ENCODE measurements at places on chromosomes 7 and 10.
A peak's percentile ranks its signal among the peaks of the same experiment; 100 is the strongest.

GRCh38 chr7:128068785-128069184, 37.5 kb upstream of the LRRC4 start:
- no peak for DNase-seq

DNA sequence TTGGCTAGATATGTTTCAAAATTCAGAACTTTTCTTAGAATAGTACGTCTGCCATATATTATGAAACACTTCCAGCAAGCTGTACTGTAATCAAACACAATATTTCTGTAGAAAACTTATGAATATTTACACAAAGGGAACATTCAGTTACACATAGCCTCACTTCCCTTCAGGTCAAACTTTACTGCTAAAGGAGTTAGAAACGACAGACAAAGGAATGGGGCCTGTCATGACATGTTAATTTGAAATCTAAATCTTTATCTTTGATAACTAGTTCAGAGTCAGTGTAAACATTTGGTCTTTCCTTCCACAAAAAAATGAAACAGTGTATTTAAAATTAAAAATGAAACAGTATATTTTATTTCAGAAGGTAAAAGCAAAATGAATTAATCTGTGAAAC, 1.0 kb upstream of the CROT start:
- no peak for DNase-seq

DNA sequence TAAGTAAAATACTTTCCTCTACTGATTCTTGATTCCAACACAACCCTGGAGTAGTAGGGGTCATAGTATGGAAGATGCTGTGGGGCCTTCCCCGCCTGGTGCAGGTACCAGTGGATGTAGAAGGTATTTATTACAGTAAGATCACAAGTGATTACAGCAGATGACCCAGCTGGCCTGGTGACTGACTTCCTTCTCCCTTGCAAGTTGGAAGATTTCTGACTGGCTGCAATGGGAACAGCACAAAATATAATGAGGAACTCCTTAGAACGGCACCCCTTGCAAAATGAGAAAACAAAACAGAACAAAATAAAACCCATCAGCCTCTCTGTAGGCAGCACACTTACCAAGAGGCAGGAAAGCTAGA, 61.7 kb upstream of the TARP start:
- no peak for DNase-seq

DNA sequence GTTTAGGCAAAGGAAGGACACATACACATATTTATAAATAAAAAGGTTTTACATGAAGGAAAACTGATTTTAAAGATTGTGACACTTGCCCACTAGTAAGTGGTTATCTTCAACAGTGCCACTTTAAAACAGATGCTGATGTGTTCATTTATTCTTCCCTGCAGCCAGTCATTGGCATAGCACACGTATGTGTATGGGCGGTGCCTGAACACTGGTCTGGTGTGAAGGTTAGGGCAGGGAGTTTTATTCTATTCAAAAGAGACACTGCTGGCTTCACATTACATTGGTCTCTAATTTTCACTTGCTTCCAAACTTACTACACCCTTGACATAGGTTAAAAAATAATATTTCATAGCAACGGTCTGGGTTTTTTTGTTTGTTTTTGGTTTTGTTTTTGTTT, 57.9 kb downstream of the NOD1 start:
- no peak for DNase-seq

DNA sequence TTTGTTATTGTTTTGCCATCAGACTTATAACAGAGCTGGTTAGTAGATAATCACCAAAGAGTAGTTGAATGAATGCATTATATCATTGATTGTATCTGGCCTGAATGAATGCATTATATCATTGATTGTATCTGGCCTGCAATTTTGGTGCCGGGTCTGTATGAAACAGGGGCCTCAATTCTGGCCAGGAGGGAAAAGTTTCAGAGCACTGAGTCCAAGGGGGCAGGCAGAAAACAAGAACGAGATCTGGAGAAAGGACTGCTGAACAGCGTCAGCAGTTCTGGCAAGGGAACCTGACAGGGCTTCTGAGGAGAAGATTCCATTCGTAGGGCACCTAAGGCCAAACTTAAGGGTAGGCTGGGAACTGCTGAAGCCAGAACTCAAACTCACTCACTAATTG, 128.0 kb downstream of the SEMA3C start:
- no peak for DNase-seq

- no peak for DNase-seq
These were observed 104.9 kb upstream of the YAE1 start for GRCh38 chr7:39461263-39461820.

GRCh38 chr10:22442468-22442867, 97.2 kb downstream of the SPAG6 start:
- DNase-seq: no peak

DNA sequence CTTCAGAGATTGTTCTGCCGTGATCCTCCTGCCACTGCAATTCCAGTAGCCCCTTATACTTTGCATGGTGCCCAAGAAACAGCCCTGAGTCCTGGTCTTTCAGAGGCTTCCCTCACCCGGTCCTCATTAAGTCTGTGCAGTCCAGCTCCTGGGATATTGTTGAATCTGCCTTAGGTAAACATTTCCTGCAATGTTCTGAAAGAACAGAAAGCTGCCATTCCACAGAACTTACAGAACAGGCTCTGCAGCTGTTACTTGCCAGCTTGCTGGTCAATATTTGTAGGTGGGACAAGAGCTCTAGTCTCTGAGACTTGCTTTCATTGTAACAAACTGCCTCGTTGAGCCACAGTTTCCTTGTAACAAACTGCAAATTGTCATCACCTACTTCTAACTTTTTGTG, 115.0 kb upstream of the KIF5B start:
- no peak for DNase-seq

- no peak for DNase-seq
These were observed 179.1 kb downstream of the KLF6 start for GRCh38 chr10:3605882-3606281.

GRCh38 chr10:130967161-130967560, 344.4 kb downstream of the TCERG1L start:
- DNase-seq: no peak

DNA sequence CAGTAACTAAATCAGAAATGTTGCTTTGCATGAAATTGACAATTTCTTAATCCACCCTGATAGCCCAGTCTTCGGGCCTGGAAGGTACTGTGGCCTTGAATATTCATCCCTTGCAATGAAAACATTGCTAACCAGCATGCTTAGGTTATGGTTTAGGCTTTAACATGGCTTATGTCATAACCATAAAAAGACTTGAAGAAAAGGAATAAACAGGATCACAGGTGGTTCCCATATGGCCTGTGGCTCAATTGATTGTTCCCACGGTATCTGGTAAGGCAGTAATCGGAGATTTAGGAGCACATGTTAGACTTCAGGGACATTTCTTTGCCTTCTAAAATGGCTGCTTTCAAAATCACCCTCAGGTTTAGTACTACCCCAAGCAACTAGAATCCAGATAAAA, 139.5 kb downstream of the ST7 start:
- no peak for DNase-seq

DNA sequence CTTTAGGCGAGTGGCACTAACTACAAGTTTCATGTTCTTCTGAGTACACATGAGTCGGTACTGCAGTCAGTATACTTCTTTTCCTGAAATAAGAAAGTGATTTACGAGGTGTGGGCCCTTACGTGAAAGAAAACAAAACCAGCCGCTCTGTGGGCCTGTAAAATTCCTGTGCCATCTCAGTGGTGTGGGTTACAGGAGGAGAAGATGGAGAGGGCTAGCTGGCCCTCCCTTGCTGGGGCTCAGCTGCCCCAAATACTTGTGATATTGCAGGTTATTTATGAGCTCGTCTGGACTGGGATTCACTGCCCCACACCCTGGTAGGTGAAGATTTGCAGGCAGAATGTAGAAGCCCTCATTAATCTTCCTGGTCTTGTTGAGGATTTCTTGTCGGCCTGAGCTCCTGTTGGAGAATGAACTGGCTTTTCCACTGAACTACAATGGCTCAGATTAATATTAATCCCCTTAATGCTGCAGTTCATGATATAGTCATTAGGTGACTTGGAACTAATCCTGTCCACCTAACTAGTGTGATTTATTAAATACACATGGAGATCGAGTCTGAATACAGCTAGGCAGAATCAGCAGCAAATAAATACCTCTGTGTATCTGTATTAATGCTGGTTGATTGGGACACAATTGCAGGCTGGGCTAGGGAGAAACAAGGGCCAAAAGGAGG, 68.0 kb downstream of the GBF1 start:
- peak; percentile 53 for DNase-seq

- no peak for DNase-seq
These were observed 132.8 kb downstream of the PTPN20 start for GRCh38 chr10:47043928-47044538.

- DNase-seq: no peak
These were observed 67.5 kb upstream of the ZMIZ1 start for GRCh38 chr10:79001082-79001885.

DNA sequence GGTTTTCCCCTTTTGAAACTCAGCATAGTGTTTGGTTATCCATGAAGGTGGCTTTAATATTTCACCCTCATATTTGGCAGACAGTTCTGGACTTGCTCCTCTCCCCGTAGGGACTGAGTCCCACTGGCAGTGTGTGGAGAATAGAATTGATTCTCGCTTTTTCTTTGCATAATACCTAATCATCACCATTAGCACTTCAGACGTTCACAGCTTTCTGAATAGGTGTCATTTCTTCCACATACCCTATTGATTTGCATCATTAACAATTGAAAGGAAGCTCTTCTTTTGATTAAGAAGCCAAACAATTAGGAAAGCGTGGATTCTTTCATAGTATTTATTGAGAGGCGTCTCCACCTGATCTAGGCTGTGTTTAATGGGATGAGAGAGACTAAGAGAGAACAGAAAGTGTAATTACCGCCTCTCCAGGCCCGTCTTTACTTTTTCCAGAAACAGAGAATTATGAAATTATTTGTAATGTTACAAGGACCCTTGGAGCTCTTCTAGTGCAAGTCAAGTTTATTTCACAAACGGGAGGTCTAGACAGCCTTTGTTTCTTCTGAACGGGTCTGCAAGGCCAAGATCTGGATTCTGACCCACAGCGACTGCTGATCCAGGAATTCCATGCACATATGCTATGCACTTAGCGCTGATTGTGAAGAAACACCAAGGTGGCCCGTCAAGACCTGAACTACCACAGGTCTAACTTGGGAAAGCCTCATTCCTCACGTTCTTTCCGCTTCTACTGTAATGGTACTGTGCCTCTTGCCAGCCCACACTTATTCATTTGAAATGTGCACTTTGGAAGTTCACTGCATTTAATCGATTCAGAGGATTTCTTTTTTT, 249.9 kb upstream of the C7orf33 start:
- no peak for DNase-seq

DNA sequence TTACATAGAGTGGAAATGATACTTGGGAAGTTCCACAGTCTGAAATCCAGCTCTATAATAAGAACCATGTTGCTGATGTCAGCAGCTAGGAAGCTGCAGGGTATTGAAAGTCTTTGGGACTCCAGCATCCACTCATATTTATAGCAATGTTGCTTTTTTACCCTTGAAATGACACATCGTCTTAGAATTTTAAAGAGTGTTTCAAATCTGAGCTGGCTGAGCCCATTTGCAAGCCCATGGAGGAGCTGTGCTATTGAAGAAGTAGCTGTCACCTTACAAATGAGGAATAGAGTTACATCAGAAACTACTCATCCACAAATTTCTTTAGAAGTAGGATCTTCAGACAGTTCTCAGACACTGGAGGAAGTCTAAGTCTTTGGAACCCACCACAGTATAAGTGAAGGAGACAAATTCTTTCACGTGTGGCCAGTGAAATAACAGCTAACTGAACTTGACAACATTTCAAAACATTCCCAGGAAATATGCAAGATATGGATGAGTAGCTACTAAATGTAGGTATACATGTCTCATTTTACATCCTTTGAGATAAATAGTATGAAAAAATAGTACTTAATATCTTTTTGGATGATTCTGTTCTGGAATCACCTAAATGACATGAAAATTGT, 203.6 kb downstream of the ZNF365 start:
- DNase-seq: no peak

GRCh38 chr7:42198974-42199668, 37.9 kb downstream of the GLI3 start:
- no peak for DNase-seq

- DNase-seq: no peak
These were observed 179.6 kb downstream of the SND1 start for GRCh38 chr7:127831318-127832219.

GRCh38 chr10:93993414-93993781, 333 bp upstream of the PLCE1 start:
- DNase-seq: no peak

- no peak for DNase-seq
These were observed 171.4 kb upstream of the NUPR2 start for GRCh38 chr7:56287429-56288138.

- no peak for DNase-seq
These were observed 119.3 kb upstream of the PRKCQ start for GRCh38 chr10:6699336-6699735.

GRCh38 chr7:494906-495305, 24.7 kb downstream of the PDGFA start:
- DNase-seq: no peak

DNA sequence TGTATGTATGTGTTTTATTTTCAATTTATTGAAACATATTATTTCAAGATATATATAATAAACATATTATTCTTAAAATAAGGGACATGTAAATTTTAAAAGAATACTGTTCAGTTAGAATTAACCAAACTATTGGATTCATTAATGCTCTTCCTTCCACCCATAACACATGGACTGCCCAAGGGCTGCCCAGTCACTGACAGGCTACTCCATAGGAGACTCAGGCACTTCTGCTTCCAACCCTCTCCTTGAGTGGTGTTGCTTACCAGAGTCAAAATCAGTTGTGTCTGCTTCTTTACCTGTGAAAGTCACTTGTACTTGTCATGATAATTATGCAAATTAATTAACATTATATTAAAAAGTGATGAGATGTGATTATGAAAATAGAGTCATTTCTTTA, 9.8 kb upstream of the GPR37 start:
- DNase-seq: no peak

GRCh38 chr10:19469521-19469920, 346.7 kb upstream of the PLXDC2 start:
- DNase-seq: no peak

DNA sequence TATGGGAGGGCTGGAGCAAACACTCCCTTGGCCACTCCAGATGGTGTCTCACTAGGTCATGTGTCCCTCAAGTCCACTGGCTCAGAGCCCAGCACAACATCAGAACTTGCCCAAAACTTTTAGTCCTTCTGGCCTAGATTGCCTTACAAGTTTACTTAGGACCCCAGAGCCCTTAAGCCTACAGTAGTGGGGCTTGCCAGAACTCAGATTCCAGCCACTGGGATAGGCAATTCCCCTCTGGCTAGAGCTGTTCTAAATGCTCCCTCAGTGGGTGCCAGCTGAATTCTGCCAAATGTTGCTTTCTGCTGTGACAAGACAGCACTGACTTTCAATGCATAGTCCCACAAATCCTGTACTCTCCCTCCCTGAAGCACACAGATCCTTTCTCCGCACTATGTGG, 331.1 kb downstream of the HTR7 start:
- no peak for DNase-seq

GRCh38 chr10:6035931-6036575, 26.1 kb downstream of the IL2RA start:
- DNase-seq: no peak

GRCh38 chr10:125161707-125162119, 1.4 kb upstream of the CTBP2 start:
- DNase-seq: peak; percentile 42

GRCh38 chr10:48431871-48432270, 125.4 kb downstream of the MAPK8 start:
- no peak for DNase-seq

- DNase-seq: no peak
These were observed at the start of gene USP54 for GRCh38 chr10:73590881-73591799. Gene USP54 (minus strand): TSS chr10:73591342. CDS start chr10:73575658, 15,684 bp downstream.
